ENCODE measurements at places on chromosomes 3 and 15.

DNA sequence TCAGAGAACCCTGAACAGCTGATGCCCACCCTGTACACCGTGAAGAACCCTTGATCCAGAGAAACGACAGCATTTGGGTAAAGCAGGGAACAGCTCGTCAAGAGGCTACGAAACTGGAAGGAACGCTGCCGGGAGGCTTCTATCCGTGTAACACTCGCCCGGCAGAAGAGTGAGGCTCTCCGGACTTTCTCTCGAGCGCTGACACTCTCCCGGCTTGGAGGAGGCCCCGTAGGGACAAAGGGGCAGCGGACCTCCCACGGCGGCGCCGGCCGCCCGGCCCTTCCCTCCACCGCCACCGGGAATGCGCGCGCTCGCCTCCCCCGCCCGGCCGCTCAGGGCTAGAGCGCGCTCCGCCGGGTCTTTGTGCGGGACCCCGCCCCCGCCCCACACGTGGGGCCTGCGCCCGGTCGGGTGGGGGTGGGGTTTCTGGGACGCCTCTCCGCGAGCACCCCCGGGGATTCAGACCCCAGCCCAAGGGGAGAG, 1.7 kb downstream of the HYAL2 start:
- peak overlapping the region; percentile 98 for H3K27ac ChIP-seq
- H3K4me1 ChIP-seq, result peaks cover 65% of the 10 kb centered on the region
- H3K36me3 ChIP-seq, result no peaks in the 10 kb centered on the region
- no peaks in the 10 kb centered on the region for H3K27me3 ChIP-seq
- no peak for DNase-seq
- H3K4me3 ChIP-seq, result peak overlapping the region; percentile 98

DNA sequence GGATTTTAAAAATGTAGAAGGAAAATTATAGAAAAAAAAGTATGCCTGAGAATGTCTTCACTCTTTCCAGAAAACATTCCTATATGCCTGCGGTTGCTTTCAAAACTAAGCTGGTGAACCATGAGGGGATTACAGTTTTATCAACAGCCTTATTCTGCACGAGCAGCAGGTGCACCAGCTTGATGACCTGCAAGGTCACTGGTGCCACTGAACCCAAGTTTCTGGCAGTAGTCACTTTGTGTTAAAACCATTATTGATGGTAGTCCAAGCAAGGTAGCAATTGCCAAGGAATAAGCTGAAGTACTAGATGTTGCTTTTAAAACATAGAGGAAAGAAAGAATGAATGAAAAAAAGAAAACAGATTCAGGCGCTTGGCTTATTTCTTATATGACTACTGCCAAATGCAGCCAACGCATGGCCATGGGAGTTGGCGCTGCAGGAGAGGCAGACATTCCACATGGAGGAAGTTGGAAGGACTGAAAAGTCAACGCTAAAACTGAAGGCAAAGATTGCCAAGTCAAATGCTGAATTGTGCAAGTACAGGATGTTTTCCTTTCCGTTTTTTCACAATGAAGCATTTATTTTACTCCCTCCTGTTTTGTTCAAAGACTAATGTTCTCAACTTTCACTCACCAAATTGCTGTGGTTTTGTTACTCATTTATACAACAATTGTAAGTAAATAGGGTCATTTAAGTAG, 601.4 kb downstream of the CADM2 start:
- DNase-seq, result no peak
- H3K27me3 ChIP-seq, result no peaks in the 10 kb centered on the region
- no peak overlapping the region for H3K4me3 ChIP-seq
- no peak overlapping the region for H3K27ac ChIP-seq
- H3K4me1 ChIP-seq, result no peaks in the 10 kb centered on the region

DNA sequence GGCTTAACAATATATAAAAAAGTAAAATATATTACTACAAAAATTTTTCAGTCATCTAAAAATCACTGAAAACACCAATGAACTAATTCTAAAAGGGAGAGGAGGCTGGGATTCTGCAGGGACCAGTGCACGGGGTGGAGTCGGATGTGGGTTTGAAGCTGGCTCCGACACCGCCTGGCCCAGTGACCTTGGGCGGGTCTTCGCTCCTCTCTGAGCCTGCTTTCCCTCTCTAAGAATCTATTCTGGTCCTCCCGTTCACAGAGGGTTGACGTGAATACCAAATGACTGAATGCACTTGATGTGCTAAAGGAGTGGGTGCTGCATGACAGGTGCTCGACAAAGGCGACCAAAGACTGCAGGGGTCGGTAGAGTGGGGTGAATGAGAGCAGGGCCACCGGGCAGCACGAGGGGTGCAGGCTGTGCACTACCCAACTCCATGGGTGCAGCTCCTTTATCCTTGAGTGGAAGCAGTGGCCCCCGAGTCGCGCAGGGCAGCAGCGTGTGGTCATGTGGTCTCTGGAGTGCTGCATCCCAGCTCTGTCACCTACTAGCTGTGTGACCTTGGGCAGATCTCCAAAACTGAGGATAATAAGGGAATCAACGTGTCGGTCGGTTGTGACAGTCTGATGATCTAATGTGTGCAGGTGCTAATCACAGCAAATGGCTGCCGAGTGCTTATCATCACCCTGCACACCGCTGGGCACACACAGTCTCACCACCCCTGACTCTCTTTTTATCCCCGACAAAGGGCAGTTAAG, 8.6 kb upstream of the IQSEC1 start:
- no peaks in the 10 kb centered on the region for H3K36me3 ChIP-seq
- peaks cover 9% of the 10 kb centered on the region for H3K4me1 ChIP-seq
- peaks cover 18% of the 10 kb centered on the region for H3K27me3 ChIP-seq
- no peak overlapping the region for H3K4me3 ChIP-seq
- no peak overlapping the region for H3K27ac ChIP-seq

DNA sequence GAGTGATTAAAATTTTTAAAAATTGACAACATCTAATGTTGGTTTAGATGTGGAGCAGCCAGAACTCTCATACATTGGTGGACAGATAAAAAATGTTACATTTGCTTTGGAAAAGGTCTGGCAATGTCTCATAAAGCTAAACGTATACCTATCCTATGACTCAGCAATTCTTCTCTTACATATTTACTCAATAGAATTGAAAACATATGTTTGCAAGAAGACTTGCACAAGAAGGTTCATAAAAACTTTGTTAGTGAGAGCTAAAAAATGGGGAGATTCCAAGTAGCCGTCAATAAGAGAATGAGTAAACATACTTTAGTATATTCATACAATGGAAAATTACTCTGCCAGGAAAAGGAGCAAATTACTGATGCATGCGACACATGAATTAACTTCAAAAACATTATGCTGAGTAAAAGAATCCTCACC, 30.0 kb downstream of the MASP1 start:
- H3K4me3 ChIP-seq, result no peak overlapping the region
- H3K27ac ChIP-seq, result no peak overlapping the region
- H3K4me1 ChIP-seq, result peaks cover 23% of the 10 kb centered on the region
- no peak for DNase-seq
- H3K36me3 ChIP-seq, result no peaks in the 10 kb centered on the region

GRCh38 chr15:31197497-31198414, 96.2 kb upstream of the TRPM1 start:
- H3K4me3 ChIP-seq, result no peak overlapping the region
- no peak for DNase-seq
- H3K27me3 ChIP-seq, result no peaks in the 10 kb centered on the region
- no peaks in the 10 kb centered on the region for H3K36me3 ChIP-seq
- peaks cover 4% of the 10 kb centered on the region for H3K4me1 ChIP-seq

DNA sequence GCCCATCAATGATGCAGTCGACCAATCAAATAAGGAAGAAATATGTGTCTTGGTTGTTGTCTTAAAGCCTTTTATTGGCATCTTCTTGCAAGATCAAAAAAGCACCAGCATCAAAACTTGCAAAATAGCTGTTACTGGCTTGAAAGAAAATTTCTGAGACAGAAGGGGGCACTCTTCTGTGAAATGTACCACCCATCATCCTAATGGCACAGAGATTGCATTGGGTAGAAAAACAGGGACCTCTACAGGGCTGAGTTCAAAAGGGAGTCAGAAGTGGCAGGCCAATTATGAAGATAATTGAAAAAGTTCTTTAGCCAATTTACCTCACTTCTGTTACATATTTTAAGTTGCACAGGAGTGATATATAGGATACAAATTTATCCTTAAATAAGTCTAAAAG, 122.3 kb upstream of the GPR149 start:
- H3K4me1 ChIP-seq, result no peaks in the 10 kb centered on the region
- no peaks in the 10 kb centered on the region for H3K27me3 ChIP-seq
- H3K27ac ChIP-seq, result no peak overlapping the region
- no peak overlapping the region for H3K4me3 ChIP-seq
- no peaks in the 10 kb centered on the region for H3K36me3 ChIP-seq
- no peak for DNase-seq

DNA sequence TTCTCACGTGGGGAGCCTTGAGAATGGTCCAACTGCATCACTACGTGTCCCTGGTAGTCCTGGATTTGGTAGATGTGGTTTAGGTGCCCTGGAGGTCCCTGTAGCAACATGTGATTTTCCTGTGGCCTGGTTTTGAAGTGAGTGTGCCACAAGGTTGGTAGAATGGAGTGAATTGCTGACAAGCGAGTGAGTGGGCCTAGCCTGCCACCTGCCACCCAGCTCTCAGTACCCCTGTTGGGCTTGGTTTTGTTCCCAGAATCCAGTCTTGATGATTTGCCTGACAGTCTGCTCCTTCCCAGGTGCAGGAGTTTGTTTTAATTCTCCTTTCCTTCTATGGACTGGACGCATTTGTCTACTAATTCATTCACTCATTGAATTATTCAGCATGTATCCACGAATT, 19.4 kb downstream of the RPLP1 start:
- H3K27me3 ChIP-seq, result no peaks in the 10 kb centered on the region
- peaks cover 12% of the 10 kb centered on the region for H3K4me1 ChIP-seq
- DNase-seq, result no peak
- H3K36me3 ChIP-seq, result no peaks in the 10 kb centered on the region

All from esophagus squamous epithelium (tissue), 5 donors.